Foreskin keratinocyte (primary cell): ENCODE measurements at places on chromosomes 2 and 18. TPM values are rescaled to one million over a fixed set of nuclear protein-coding genes. Genes with fewer than 3 reads are reported as not detected.

- DNase-seq: no peak
These were observed 123.3 kb downstream of the FHOD3 start for GRCh38 chr18:36420826-36421225.

- DNase-seq: no peak
These were observed 10.4 kb downstream of the TBR1 start for GRCh38 chr2:161426455-161426921.

Gene CIB4
- not detected in 2 replicates for total RNA-seq

- no peak for DNase-seq
These were observed 187.3 kb upstream of the LYPD1 start for GRCh38 chr2:132857319-132857718.

DNA sequence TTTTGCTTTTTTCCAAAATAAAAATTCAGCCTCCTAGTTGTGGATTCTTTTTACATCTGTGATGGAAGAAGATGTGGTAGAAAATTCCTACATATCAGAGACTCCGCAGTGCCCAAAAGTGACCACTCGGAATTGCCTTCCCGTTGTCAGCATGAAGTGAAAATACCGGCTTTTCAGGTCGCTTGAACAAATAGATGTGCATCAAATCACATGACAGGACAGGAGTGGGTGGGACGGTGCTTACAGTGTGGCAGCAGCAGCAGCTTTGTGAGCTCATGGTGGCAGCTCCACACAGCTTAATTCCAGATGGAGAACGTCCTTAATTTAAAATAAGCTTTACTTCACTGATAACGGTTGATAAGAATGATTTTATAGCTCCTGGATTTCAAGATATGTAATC lies 20.3 kb downstream of the SALL3 start:
- no peak for DNase-seq

DNA sequence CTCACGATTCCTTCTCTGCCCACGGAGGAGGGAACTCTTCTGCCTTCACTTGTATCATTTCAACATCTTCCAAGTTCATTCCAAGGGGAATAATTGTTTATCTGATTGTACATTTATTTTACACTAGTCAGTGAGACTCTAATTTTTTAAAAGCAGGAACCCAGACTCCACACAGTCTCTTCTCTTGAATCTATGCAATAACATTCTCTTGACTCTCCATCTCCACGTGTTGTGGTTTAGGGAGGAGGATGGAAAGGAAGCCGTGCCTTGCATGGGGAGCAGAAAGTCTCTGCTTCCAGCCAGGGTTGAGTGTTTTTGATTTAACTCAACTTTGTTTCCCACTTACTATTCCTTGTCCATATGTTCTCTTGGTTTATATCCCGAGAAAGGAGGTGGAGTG lies 131.1 kb upstream of the RIOK3 start:
- no peak for DNase-seq

GRCh38 chr18:77911971-77912605 lies 662.4 kb downstream of the GALR1 start:
- DNase-seq: no peak

Gene CYS1
- 0.11 and 0.20 TPM in 2 replicates for total RNA-seq

- DNase-seq: peak; percentile 76
These were observed 298.8 kb upstream of the FANCL start for GRCh38 chr2:58539973-58540372.

DNA sequence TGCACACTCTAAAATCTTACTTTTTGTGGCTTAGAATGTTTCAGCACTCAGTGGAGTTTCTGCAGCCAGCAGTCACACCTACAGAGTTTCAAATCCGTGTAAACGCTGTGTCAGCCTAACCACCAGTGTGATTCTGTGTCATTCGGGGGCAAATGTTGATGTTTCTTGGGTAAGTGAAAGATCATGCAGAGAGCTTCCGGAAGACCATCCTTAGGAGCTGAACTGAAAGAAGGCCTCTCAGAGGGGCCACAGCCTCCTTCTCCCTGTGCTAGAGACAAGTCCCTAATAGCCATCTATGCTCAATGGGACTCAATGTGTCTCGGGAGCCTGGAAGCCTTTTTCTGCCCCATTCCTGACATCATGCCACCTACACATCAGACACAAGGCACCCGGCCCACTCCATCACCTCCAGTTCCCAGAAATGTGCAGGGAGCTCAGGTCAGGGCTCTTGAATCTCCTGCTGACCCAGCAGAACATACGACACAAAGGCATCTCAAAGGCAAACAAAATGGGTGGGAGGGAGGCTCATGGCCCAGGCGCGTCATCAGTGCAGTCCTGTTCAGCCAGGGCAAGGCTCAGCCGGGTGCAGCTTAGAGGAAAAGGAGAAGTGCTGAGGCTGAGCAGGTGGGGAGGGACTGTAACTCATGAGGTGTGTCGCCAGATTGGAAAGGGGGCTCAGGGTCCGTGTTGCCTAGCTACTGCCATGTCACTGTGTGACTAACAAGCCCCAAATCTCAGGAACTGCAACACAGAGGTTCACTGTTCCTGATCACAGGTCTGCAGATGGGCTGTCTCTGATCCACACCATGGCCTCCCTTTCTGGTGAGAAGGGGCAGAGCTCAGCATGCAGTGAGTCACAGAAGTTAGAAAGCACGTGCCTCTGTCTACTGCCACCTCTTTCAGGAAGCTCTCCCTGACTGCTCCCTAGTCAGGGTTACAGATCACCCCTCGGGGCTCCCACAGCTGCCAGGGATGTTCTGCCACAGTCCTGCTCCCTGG lies 82.0 kb downstream of the SMAD7 start:
- DNase-seq: no peak

Gene ANKRD30BL
- not detected in 2 replicates for total RNA-seq

DNA sequence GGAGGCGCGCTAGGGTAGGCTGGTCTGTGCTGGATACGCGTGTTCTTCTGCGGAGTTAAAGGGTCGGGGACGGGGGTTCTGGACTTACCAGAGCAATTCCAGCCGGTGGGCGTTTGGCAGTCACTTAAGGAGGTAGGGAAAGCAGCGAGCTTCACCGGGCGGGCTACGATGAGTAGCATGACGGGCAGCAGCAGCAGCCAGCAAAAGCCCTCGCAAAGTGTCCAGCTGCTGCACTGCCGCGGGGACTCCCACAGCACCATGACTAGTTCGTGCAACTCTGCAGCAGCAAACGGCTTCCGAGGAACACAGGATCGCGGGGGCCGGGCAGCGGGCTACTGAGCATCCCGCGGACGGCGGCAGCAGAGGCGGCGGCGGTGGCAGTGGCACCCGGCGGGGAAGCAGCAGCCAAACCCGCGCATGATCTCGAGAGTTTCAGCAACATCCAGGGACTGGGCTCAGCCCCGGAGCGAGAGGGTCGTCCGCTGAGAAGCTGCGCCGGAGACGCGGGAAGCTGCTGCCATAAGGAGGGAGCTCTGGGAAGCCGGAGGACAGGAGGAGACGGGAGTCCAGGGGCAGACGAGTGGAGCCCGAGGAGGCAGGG lies 368 bp downstream of the TMEFF2 start:
- DNase-seq: no peak
